ENCODE measurements at places on chromosomes 5 and 9.
A peak's percentile ranks its signal among the peaks of the same experiment; 100 is the strongest.

GRCh38 chr5:125484742-125485641 lies 738.6 kb upstream of the ZNF608 start:
- peak; percentile 8 for DNase-seq

GRCh38 chr5:18985171-18985758 lies 1002.7 kb downstream of the CDH18 start:
- DNase-seq, result no peak

GRCh38 chr9:37026931-37027581 lies 7.0 kb downstream of the PAX5 start:
- DNase-seq, result no peak

DNA sequence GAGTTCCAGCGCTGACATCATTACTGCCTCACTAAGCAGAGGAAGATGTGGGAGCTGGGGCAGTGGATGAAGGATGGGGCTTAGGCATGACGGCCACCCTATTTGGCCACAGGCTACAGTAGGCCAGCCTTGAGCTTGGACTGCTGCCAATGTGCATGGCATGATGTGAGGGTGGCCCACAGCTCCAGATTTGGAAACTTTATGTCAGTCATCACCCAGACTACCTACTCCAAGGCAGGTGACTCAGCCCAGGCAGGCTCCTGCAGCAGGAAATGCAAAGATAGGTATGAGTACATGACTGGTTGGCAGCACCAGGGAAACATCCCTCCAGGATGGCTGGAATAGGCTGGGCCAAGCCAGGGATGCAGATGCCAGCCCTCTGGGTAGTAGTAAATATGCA lies 303.6 kb downstream of the SPOCK1 start:
- no peak for DNase-seq

GRCh38 chr5:7876867-7877266 lies 7.9 kb downstream of the MTRR start:
- DNase-seq, result peak; percentile 42

DNA sequence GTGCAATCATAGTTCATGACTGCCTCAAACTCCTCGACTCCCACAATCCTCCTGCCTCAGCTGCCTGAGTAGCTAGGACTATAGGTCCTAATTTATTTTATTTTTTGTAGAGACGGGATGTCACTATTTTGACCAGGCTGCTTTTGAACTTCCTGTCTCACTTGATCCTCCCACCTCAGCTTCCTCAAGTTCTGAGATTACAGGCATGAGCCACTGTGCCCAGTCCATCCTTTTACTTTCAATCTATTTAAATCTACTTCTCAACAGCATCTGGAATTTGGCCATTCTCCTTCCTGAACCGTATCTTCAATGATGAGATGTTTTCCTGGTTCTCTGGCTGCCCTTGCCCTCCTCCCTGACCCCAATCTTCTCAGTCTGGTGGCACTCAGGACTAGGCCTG lies 12.2 kb upstream of the GRIN1 start:
- DNase-seq, result no peak

DNA sequence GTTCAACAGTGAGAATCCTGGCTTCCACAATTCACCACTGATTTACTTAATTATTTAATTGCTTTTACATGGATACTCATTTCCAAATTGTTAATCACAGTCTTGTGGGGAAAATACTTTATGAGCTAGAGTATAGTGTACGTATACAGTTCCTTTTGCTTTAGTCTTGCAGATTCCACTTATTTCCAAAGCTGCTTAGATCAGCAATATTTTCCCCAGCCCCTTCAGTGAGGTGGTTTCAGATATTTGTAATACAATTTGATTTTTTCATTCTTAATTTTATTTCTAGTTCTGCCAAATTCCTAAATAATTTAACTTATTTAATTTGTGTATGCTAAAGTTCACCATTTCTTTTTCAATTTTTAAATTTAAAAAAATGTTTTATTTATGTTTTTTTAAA lies 40.3 kb upstream of the GABRA6 start:
- no peak for DNase-seq

GRCh38 chr5:146751054-146751453 lies 127.5 kb downstream of the PPP2R2B start:
- DNase-seq, result no peak

DNA sequence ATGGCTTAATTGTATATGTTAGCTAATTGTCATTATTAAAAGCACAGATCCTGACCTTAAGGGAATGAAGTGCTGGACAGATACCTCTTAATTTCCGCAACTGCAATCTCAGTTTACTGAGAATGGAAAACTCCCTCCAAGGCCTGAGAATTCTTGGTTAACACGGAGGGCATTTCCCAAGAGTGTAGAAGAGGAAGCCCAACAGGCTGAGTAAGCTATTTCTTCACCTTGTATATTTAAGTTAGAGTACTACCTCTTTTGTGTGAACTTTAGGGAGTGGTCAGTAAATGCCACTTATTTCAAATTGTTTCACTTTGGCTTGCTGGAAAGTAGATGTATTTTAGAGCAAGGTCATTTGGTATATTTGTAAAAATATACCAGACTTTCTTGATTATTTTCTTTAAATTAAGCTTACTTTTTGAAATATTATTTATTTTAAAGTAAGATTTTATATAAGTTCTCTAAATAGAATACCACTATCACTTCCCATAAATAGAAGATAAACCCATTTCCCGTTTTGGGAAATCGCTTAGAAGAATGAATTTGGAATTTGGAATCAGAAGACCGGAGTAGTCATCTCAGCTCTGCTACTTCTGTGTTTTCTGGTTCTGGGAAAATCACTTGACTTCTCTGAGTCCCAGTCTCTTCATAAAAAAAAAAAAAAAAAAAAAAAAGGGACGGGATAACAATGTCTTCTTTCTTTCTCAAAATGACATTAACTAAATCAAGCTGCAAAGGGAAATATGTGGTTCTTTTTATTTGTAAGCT lies 26.0 kb upstream of the C9orf72 start:
- DNase-seq, result no peak

Measured in H54 (cell line).